ENCODE measurements at places on chromosomes 7 and 10.

DNA sequence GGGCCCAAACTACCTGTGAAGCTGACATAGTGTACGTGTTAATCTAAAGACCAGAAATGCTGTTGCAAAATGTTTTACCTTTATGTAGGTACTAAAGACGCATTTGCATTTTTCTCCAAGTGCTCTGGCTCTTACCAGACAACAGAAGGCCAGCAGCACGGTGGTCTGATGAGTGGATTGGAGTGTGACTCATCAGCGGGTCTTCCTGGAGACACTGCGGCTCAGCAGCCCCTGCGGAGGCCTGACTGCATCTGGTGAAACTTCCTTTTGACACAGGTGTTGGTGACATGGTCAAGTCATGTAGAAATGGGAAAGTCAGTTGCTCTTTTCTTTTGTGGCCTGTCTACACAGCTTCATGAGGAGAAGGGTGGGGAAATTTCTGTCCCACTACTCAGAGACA, 723.6 kb downstream of the INHBA start:
- DNase-seq, result no peak

GRCh38 chr7:42156291-42156865, 80.6 kb downstream of the GLI3 start:
- DNase-seq, result no peak

- DNase-seq, result no peak
These were observed 5.8 kb upstream of the C1GALT1 start for GRCh38 chr7:7176406-7177043.

GRCh38 chr10:93352638-93353383, 129.3 kb downstream of the MYOF start:
- no peak for DNase-seq

- DNase-seq, result no peak
These were observed 4.2 kb upstream of the MAFK start for GRCh38 chr7:1526271-1526754.

GRCh38 chr7:49714182-49714581, 59.3 kb upstream of the VWC2 start:
- DNase-seq, result no peak

GRCh38 chr10:51804866-51805265, 105.5 kb upstream of the CSTF2T start:
- DNase-seq, result no peak

GRCh38 chr7:106165337-106165736, 53.2 kb upstream of the SYPL1 start:
- DNase-seq, result no peak

GRCh38 chr10:114010316-114010715, 33.4 kb upstream of the ADRB1 start:
- DNase-seq, result no peak

DNA sequence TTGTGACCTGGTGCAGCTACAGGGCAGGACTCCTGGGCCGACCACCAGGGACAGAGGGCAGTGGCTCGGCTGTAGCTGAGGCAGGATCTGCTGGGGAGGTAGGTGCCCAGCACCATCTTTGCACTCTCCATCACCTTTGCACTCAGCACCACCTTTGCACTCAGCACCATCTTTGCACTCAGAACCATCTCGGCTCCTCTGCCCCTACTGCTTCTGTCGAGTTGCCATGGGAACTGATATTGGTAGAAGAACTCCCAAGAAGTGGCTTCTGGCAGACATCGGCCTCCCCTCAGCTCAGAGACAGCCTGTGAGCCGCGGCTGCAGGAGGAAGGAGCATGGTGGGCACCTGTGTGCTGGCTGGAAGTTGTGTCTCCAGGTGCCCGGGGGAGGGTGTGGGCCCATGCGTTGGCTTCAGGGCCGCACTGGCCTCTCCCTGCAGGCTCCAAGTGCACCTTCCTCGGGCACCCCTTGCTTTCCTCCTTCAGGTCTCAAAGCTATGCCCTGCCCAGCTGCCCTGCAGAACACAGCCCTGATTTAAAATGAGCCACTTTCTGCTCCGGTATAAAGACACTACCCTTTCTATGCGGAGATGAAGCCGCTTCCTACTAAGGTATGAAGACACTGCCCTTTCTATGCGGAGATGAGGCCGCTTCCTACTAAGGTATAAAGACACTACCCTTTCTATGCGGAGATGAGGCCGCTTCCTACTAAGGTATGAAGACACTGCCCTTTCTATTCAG, 514.5 kb downstream of the PTPRN2 start:
- DNase-seq, result no peak

DNA sequence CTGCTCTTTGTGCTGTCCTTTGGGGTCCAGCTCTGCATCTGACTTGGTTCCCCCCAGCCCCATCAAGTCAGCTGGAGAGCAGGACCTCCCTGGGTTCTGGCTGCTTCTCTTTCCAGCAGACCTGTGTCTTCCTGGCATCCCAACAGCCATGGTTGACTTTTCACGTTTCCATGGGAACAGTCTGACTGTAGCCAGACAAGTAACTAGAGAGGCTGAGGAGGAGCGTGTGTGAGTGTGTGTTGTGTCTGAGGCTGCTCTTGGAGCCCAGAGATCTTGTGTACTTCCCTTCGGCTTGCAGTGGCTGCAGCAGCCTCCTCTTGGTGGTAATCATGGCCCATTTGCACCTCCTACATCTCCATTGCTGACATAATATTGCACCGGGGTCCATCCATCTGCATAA, 332.0 kb downstream of the RPS24 start:
- DNase-seq, result no peak

- DNase-seq, result no peak
These were observed 3.6 kb downstream of the NXPH1 start for GRCh38 chr7:8436965-8437364.

DNA sequence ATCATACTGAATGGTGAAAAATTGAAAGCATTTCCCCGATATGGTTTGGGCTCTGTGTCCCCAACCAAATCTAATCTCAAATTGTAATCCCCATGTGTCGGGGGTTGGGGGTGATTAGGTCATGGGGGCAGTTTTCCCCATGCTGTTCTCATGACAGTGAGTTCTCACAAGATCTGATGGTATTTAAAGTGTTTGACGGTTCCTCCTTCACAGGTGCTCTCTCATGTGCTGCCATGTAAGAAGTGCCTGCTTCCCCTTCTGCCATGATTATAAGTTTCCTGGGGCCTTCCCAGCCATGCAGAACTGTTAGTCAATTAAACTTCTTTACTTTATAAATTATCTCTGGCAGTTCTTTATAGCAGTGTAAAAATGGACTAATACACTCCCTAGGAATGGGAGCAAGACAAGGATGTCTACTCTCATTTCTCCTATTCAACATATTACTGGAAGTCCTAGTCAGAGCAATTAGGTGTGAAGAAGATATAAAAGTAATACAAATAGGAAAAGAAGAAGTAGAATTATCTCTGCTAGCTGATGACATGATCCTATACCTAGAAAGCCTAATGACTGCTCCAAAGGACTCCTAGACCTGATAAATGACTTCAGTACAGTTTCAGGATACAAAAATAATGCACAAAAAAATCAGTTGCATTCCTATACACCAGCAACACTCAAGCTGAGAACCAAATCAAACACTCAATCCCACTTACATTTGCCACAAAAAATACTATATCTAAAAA, 260.6 kb downstream of the RNLS start:
- DNase-seq, result no peak

DNA sequence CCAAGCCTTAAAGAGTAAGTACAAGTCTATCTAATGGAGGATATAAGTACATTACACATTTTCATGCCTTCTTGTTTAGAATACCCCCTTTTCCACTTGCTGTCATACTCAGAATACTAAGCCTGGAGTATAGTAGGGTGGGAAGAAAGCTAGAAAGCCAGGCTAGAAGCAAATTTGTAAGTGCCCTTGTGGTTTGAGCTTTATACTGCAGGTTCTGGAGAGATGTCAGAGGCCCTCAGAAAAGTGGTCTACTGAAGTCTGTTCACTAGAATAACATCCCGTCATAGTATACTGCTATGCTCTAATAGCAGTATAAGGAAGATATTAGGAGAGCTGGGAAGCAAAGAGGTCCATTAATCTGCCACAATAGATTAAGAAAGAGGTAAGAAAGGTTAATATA, 62.7 kb downstream of the HPSE2 start:
- no peak for DNase-seq

- no peak for DNase-seq
These were observed at the start of gene MAT1A for GRCh38 chr10:80289451-80290287. Gene MAT1A, minus strand, starts transcription at chr10:80289658. Its CDS starts 235 bp downstream, at chr10:80289423.

DNA sequence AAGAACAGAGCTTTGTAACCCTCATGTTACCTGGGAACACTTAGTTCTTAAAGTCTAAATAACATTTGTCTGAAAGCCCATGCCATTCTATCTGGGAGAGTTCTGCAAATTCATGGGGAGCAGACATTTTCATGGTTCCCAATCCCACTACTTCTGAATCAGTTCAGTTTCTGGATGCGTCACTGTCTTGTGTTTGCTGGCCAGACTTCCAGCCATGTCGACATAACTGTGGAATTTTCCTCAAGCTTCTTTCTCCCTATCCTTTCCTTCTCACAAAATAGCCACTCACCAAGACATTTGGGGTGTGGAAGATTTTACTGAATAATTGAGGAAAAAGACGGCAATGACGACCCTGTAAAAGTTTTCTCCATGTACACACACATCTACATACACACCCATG, 272.5 kb downstream of the NEBL start:
- no peak for DNase-seq

DNA sequence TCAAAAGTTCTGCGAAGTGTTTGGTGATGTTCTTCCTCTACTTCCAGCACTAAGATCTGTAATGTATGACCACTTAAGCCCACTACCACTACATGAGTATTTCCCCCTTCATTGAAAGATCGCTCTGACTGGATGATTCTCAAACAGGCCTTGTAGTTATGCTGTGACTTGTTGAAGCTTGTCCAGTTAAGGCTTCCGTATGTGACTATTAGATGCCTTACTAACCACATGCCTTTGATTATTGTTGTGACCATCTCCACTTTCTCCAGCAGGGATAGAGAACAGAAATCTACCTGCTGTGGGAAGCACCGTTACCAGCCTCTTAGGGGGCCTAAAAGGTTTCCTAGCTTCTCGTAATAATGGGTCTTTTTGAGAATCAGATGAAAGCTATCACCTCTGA, 81.1 kb downstream of the NOC3L start:
- DNase-seq, result no peak

DNA sequence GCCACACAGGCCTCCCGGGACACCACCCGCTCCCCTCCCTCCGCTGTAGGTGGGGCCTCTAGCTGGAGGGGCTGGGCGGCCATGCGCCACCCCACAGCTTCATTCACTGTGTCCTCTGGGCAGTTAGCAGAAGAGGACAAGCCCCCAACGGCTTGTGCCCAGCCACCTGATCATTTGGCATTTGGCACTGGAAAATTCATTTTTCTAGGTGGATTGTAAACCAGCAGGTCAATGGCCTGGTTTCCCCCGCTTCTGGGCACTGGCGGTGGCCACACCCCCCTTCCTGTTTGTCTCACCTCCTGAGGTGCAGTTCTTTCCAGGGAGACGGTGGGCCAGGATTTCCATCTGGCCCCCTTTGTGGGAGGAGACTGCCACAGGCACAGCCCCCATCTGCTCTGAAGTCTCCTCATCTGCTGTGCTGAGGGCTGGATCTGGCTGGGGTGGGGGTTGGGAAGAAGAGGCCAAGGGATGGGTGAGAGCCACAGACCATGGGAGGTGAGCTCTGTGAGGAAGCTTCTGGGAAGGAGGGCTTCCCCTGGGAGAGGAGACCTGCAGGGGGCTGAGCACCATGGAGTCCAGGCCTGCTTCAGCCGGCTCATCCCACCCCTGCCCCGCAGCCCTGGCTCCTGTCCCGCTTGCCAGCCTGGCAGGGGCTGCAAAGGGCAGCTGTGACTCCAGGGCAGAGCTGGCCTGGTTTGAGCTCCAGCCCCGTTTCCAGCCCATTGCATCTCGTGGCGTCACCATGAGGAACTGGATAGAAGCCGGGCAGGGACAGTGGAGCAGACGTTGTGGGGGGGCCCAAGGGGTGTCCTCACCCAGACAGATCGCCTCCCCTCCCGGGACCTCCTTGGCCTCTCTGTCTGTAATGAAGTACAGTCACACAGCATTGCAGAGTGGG, 40.1 kb upstream of the SLC29A3 start:
- no peak for DNase-seq

GRCh38 chr7:28032738-28033380, 147.7 kb downstream of the JAZF1 start:
- no peak for DNase-seq

DNA sequence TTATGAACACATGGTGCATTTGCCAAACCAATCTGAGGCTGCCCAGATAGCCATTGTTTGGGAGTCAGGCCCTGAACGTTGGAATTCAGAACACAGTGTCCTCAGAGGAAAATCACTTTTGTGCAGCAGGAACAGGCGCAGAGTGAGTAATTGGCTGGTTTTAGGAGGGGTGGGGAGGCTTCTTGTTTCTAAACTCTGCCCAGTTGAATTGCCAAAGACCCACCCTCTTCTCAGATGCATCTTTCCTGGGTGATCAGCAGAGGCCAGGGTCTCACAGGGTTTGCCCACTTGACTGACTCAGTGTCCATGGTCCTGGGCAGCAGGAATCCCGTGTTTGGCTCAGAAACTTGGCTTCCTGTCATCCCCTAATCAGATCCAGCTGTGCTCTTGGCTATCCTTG, 24.3 kb downstream of the PRLHR start:
- DNase-seq, result no peak

DNA sequence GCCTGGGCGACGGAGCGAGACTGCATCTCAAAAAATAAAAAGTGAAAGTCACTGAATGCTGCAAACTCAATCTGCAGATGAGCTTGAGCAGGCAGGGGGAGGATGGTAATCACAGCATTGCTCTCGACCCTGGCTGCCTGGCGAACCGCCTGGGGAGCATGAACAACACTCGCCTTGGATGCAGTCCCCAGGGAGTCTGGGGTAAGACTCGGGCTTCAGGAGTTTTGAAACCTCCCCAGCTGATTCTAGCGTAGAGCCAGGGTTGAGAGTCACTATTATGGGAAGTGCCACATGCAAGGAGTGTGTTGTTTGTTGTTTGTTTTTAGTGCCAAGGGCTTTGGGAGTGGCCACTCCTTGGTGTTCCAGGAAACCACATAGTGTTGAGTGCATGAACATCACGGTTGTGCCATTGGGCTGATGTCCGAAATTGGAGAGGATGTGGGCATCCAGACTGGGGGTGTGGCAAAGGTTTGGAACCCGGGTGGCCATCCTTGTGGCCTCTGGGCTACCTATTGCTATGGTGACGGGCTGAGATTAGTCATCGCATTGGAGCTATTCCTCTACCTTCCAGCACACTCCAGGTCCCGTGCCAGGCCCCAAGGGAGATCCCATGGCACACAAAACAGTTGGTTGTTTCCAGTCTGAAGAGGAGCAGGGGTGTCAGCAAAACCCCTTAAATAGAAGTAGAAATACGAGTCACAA, 92.6 kb downstream of the RGS10 start:
- DNase-seq, result no peak

DNA sequence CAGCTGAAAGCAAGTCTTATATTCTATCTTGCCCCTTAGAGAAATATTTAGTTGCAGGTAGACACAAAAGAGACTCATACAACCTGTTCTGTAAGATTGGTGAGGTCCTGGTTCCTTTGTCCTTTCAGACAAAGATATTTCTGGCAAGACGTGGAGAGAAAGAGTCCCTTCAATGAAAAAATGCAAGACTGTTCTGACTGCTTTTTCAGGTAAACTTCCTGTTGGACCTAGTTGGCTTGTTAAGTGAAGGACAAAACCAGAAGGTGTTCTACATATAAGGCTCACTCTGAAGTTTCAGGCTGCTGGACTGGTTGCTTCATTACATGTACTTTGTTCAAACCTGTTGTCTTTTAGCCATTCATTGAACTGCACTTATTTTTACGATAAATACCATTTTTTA, 119.0 kb upstream of the PTPRZ1 start:
- no peak for DNase-seq
